ENCODE measurements at places on chromosomes 7 and 10.
A peak's percentile ranks its signal among the peaks of the same experiment; 100 is the strongest.

GRCh38 chr7:139594911-139595476, 71.5 kb downstream of the CLEC2L start:
- DNase-seq: peak; percentile 84

DNA sequence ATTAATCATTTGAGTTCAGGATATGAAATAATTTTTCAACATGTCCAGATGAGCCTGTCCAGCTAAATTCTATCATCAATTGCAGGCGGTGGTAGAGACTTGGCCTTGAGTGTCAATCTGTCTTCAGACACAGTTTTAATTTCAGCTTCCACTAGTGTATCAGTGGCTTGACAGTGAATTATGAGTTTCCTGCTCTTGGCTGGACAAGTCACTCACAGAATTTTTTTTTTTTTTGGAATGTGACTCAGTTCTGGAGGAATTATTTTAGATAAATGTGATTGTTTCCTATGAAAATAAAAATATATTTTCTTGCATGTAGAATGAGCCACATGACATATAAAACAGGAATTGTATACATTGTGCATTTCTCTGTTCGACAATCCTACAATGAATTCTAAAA, 319.9 kb upstream of the AKR1E2 start:
- no peak for DNase-seq

- peak; percentile 31 for DNase-seq
Measured at GRCh38 chr7:143126146-143126545, 5.7 kb upstream of the PIP start.

DNA sequence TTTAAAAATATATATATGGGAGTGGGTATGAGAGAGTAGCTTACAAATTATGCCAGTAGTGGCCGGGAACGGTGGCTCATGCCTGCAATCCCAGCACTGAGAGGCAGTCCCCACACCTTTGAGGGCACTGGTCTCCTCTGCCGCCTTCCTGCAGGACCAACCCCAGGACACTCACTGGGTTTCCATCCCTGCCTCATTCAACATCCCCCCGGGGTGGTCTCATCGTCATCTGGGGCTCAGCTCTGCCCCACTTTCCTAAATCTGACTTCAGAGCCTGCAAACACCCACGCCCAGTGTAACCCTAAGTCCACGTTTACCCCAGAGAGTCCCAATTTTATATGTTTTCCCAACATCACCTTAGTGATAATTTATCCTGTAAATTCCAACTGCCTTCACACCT, 96.5 kb downstream of the DIP2C start:
- no peak for DNase-seq

DNA sequence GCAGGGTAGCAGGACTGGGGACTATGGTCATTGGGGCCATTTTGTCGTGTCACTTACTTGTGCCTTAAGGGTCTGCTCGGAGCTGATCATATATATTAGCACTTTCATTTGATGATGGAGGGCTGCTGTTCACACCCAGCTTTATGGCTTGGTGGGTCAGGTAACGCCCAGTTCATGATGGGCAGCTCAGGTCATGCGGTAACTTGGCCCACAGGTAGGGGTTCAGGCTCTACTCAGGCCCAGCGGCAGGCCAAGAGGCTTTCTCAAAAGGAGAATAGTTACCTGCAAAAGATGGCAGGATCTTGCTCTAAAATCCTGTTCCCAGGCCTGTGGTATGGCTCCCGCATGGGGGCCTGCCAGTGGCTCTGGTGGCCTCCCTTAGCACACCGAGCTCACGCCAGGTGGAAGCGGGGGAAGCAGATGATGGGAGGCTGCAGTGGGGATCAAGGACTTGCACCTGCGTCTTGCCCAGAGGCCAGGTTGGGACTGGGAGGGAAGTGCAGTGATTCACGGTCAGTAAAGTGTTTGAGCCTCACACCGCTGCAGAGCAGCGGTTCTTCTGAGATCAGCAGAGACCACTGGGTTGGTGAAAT, 109.5 kb downstream of the ADCY1 start:
- no peak for DNase-seq
